ENCODE measurements at places on chromosomes 3 and 15.

DNA sequence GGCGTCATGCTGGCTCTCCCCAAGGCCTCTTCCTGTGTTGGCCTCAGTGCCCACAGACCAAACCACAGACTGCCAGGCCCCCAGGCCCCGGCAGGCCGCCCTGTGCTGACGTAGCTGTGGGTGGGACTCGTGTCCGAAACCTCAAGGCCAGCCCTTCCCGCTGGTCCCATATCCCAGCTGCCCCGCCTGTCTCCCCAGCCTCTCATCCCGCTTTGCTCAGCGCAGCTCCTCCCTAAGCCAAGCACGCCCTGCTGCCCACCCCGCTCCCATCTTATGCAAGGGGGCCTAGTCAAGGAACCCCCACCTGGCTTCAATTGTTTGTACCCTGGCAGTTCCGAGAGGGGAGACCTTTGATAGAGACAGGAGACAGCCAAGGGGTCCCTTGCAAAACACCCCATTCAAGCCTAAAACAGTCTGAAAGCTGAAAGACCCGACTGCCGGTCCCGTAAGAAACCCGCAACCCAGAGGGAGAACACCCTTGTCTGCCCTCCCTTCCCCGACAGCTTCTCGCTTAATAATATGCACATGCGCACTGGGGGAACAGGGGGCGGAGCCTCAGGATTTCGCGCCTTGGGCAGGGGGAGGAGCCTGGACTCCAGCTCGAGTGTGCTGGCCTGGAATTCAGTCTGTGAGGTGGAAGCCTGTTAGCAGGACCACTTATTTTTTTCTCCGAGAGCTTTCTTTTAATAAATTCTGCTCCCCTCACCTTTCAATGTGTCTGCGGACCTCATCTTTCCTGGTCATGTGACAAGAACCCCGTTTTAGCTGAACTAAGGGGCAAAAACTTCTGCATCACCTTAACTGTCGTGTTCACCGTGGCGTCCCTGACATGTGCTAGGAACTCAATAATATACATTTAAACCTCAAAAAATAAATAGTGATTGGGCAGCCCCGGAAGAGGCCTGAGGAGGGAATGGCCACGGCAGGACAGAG lies 17.2 kb downstream of the TNFAIP8L3 start:
- peak; percentile 81 for DNase-seq

- DNase-seq, result no peak
These were observed 379.8 kb downstream of the LSAMP start for GRCh38 chr3:116065501-116065900.

DNA sequence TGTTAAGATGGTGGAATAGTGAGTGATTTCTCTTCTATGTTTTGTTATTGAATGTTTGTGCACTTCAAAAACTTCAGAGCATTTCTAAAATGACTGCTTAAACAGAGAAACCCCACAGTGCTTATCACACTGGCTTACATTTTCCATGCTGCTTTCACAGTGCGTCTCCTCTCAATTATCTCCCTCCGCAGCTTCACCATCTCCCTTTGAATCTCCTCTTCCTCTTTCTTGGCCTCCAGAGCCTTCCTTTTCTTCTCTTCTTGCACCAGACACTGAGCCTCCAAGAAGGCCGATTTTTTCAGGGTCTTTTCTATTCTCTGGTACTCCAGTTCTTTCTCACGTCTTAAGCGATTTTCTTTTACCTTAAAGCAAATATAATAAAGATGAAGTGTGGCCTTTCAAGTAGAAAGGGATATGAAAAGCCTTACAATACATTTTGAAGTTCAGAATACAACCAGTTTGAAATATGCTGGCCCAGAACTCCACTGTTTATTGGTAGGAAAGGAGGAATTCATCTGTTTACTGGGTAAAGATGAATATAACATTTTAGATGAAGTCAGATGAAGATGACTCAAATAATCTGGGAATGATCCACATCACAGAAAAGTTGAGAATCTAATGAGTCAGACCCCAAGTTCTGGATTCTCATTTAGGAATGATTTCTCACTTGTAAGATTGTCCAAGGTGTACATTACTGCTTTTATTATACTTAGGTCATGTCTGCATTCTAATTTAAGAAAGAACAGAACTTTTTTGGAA lies 21.4 kb downstream of the CCDC191 start:
- DNase-seq, result no peak

- DNase-seq, result no peak
These were observed 50.4 kb downstream of the ADAM10 start for GRCh38 chr15:58698887-58699641.

- no peak for DNase-seq
These were observed 212.5 kb downstream of the FMN1 start for GRCh38 chr15:32982001-32982400.

DNA sequence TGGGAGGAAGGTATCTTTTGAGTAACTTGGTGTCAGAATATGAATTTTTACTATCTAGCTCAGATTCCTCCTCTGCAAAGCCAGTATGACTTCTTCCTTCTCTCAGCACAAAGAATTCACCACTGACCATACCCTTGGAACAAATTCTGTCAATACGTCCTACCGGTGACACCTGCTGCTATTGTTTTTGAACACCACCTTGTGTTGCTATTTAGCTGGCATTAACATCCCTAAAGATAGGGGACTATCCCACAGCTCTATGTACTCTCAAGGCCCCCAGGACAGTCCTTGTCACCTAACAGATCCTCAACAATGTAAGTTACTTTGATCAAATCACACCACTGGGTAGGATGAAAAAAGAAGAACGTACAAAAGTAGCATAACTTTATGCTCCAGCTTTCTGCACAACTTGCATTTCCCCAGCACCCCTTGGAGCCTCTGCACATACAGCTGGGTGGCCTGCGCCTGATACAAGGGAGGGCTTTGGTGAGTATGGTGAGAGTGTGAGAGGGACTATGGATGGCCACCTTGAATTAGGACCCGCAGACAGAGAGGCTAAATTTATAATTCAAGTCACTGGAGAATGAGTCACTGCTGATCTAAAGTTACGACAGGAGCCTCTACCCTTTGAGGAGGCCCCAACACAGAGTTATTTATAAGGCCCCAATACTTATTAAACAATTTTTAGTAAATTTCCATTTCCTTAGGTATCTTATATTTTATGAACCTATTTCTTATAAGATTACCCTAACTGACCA lies 2.3 kb upstream of the COLQ start:
- no peak for DNase-seq

DNA sequence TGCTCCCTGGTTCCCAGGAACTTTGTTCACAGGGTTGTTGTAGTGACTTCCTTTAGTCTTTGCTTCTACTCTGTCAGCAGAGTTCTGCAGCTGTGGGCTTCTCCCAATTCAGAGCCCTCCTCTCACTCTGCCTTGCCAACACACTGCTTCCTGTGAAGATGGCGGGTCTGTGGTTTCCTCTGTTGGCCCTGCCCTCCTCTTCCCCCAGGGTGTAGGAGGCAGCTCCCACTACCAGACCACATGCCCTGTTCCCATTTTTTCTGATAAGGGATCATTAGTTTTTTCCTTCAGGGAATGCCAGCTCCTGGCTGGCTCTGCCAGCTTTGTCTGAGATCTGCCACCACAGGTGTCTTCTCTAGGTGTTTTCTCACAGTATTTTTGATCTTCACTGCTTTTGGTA lies 12.7 kb downstream of the SPSB4 start:
- DNase-seq, result peak; percentile 56

- no peak for DNase-seq
These were observed 297.9 kb downstream of the GABRG3 start for GRCh38 chr15:27268923-27269322.

- peak; percentile 22 for DNase-seq
These were observed 123.2 kb downstream of the LRRK1 start for GRCh38 chr15:101042320-101042719.

- no peak for DNase-seq
These were observed 79.4 kb upstream of the THBS1 start for GRCh38 chr15:39501366-39502081.
